ENCODE measurements at places on chromosomes 2 and 18.

DNA sequence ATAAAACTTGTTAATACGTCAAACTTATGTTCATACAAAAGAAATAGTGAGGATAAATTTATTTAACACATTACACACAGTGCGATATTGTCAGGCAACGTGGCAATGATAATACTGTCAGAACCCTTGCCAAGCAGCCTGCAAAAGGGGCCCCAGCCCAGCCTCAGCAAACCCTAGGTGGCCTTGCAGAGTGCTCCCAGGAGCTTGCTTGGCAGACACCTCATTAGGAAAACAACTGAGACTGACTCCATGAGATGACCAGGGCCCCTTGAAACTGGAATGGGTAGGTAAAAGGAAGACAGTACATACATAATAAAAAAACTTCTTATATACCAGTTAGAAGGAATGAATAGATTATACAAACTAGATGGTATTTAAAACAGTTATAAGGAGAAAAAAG, 136.6 kb upstream of the EPC2 start:
- no peak for DNase-seq

DNA sequence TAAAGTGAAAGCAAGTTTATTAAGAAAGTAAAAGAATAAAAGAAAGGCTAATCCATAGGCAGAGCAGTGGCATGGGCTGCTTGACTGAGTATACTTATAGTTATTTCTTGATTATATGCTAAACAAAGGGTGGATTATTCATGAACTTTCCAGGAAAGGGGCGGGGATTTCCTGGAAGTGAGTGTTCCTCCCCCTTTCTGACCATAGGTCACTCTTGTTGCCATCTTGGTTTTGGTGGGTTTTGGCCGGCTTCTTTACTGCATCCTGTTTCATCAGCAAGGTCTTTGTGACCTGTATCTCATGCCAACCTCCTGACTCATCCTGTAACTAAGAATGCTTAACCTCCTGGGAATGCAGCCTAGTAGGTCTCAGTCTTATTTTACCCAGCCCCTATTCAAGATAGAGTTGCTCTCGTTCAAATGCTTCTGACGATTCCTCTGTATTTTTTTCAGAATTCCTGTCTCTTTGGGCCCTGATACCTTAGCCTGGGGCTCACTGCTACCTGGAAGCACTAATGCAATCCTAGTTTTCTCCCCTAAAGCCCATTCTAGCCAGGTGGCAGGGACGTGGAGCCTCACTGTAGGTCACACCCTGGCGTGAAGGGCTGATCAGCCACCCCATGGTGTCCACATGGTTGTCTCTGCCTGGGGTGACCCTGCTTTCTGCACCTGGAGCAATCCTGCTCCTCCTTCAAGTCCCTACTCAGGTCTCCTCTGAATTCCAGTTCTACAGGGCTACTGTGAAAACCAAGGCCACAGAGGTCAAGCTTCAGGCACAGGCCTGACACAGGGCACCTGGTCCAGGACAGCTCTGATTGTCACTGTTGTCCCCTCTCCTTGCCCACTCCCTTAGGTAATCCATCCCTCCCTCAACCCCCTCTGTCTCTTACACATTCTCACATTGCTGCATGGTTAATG, 6.0 kb upstream of the SLC35F6 start:
- DNase-seq: no peak

- DNase-seq: no peak
Observed at GRCh38 chr2:222160944-222161343, 137.9 kb downstream of the PAX3 start.

DNA sequence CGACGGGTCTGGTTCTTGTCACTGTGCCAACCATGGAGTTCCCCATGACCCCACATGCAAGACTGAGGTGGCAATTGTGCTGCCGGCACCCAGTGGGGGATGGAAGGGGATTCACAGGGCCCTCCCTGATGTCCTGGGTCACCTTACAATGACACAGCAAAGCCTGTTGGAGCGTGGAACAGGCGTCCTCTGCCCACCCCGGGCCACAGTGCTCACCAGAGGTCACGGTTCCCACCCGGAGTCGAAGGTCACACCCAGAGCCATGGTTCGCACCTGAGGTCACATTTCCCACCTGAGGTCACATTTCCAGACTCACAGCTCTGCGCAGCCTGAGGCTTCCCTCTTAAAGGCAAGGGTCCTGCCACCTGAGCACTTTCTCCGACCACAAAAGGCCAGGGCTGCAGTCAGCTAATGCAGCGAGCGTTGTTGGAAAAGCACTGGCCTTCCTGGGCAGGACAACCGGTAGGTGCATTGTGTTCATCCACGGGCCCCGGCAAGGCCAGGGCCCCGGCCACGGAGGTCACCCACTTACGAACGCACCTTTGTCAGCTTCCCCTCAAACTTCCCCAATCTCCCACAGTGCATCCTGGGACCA, 24.0 kb downstream of the KIF1A start:
- DNase-seq: no peak

DNA sequence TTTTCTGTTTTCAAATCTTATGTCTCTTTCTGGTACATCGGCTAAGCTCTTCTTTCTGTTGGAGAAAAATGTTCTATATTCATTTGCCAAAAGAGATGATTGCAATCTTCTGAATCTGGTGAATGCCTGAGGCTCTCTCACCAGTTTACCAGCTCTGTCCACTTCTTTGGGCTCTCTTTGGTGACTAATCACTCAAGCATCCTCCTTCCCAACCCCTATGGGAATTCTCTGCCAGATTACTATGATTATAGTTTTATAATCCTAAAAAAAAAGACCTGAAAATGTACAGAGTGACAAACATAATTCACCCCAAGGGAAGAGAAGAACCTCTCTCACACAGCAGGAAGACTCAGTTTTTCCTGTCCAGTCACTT, 187.3 kb downstream of the CAMKMT start:
- DNase-seq: no peak

DNA sequence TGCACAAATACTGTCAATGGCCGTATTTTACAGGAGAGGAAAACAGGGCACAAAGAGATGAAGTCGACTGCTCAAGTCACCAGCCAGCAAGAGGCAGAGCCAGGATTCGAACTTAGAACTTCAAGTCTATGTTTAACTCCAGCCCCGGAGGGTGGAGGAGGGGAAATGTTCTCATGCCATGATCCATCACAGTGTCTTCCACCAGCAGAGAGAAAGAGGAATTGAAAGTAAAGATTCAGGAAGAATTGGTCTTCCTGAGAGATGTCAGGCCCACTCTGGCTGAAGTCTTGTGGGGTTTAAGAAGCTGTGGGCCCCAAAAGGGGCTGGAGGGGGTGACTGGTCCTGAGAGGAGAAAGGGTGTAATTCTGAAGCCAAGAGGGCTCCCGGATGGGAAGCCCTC, 260.0 kb downstream of the TNS1 start:
- DNase-seq: peak; percentile 52

GRCh38 chr18:598124-598589, 1.4 kb downstream of the CLUL1 start:
- no peak for DNase-seq

DNA sequence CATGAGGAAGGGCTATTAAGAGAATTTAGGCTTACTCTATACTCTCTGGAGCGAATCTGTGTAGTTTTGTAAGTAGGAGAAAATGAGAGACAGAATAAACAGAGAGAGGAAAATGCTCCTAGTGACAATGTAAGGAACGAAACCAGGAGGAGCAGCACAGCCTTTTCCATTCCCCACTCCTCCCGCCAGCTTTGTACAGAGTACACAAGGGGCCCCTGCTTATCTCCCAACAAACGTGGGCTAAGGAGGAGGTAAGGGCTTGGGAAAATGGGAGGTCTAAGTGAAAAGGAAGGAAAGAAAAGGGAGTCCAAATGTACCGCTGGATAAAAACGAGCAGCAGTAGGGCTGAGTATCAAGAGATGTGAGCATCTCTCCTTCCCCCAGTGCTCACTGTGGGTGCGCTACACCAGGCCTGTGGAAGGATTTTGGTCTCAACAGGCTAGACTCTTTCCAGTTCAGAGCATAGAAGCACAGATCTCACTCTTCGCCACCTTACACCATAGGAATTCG, 12.1 kb upstream of the IHH start:
- DNase-seq: no peak

DNA sequence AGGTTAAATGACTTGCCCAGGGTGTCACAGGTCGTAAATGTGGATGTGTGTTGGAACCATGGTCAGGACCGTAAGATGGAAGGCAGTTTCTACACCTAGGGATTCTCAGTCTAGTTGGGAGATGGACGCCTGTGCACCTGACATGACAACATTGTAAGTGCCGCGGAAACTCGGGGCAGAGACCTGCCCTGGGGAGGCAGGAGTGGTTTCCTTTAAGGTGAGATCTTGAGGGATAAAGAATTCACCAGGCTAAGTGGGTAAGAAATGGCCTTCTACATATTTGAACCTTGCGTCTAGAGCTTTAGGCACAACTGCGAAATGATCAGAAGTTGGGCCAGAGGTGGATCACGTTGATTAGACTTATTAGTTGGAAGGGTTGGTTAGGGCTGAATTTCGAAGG, 1.6 kb downstream of the DGKD start:
- DNase-seq: no peak

DNA sequence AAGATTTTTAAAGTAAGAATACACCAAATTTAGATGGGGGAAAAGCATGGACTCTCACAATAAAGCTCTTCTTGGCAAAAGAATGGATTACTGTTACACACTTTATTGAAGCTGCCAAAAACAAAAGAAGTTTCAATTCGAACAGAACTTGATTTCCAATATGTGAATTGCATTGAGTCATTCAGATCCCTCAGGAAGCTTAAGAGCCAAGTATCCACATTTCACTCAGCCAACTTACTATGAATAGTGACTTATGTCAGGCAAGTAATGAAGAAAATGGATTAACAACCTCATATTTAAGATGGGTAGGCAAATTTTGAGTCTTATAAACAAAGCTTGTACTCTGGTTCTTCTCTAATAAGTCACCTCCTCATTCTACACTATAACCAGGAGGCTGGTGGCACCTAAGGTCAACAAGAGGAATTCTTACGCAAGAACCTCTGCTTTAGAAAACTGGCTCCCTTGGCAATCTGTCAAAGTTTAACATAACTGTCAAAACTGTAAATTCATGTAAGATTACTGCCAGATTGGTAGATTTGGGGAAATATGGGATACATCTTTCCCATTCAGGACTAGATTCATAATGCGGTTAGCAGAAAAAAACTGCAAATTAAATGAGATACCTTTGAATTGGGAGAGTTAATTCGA, 6.0 kb downstream of the HADHA start:
- DNase-seq: no peak

DNA sequence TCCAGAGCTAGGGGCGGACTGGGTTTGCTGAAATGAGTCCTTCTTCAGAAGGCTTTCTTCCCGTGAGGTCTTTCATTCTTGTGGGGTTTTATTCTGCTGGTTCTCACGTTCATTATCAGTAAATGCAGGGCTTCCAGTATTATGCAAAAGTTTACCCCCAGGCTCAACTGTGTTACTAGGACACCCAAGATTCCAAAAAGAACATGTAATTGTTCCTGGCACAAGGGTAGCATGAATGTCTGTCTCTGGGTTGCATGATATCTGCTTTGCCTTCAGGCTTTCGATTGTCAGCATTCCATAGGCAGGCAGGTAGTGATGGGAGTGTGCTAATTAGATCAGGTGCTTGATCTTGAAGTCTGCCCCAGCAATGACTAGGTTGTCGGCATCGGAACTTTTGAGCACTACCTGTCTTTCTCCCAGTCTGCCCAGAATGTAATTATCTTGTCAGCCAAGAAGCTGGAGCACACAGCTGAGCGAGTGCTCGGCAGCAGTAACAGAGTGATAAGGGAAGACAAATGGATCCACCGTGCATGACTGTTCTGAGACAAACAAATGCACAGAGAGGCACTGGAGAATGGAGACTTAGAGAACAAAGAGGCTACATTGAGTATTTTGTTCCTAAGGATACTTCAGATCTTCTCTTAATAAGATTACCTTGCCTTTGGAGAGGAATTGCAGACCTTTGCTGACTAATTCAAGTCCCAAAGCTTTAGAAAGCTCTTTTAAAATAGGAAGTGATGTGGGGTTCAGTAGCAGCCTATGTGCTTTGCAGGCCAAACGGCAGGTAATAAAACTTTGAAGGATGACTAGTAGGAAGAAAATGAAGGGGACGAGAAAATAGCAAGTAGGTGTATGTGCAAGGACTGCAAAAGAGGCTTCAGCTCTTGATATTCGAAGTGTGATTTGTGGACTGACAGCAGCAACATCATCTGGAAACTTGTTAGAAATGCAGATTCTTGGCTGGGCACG, 41.9 kb downstream of the ITGB6 start:
- DNase-seq: no peak

- DNase-seq: no peak
Observed at GRCh38 chr2:46377666-46378560, 80.7 kb downstream of the EPAS1 start.

- DNase-seq: peak; percentile 27
Observed at GRCh38 chr2:216802516-216803215, 57.2 kb downstream of the TNP1 start.

DNA sequence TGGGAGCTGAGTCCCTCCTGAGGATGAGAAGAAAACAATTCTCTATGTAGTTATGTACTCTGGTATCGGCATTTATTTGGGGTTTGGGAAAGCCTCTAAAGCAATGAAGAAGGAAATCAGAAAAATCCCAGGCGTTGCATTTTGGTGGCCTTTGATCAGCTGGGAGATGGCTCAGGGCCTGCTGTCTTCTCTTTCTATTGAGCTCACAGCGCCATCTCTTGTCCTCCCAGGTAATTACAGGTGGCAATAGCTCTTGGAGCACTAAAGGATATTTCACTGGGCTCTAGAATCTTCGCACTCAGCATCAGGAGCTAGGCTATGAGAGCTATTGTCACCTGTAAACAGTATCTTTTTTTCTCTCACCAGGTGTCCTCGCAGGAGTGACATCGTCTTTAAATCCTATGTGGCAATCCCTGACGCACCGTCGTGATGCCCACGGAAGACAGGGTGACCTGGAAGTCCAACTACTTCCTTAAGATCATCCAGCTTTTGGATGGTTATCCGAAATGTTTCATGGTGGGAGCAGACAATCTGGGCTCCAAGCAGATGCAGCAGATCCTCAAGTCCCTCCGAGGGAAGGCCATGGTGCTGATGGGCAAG, 76.1 kb upstream of the PMAIP1 start:
- peak; percentile 84 for DNase-seq

DNA sequence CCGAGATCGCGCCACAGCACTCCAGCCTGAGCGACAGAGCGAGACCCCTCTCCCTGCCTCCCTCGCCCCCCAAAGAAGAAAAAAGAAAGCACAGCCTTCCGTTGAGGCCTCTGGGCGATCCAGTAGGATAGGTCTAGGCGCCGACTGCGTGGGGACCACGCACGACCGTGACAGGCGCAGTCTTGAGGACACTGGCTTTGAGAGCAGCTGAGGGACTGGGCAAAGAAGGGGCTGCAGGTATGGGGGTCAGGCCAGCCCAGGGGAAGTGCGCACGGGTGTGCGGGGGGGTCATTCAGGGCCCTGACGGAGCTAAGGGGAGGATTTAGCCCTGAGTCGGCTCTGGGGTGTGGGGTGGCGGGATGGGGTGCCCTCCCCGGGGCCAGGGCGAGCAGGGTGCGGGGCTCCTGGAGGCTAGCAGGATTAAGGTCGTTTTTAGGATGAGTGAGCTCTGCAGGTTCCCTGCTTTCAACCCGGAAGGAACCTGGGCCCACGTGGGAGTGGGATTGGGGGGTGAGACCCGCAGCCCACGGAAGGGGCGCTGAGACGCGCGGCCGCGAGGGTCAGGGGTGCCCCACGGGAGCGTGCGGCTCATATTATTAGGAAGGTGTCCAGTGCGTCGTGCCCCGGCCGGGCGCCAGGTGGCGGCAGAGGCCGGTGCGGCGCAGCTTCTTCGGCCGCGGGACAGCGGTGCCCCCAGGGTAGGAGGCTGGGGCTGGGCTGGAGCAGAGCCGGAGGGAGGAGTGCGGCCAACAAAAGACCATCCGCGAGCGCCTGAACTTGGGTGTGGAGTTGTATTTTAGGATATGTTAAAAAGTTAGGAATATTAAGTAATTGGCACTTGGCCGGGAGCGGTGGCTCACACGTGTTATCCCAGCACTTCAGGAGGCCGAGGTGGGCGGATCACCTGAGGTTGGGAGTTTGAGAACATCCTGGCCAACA, 20.5 kb upstream of the ZNF236 start:
- peak; percentile 62 for DNase-seq

All from Ammon's horn (tissue), 1 donor.